ENCODE measurements at places on chromosomes 5 and 9.

DNA sequence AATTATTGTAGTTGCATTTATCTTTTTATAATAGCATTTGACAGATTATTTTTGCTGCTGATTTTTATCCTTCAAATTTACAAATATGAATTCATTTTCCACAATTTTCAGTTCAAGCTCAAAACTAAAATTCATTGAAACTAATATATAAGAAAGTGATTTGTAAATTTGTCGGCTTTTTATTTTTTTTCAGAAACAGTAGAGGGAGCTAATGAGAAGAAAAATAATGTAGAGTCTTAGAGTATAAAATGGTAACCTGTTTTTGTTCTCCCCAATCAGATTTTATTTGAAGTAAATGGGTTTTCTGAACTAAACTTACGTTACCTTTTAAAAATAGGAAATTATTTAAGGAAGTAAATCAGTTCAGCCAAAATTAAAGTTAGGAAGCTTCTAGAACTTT is 19.2 kb downstream of the PRRC1 start:
- DNase-seq, result no peak

DNA sequence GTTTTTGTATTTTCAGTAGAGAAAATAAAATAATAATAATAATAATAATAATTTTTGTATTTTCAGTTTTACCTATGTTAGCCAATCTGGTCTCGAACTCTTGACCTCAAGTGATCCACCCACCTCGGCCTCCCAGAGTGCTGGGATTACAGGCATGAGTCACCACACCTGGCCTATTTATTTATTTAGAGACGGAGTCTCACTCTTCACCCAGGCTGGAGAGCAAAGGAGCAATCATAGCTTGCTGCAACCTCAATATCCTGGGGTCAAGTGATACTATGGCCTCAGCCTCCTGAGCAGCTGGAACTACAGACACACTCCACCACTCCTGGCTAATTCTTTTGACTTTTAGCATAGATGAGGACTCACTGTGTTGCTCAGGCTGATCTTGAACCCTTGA is 167.5 kb downstream of the TLE1 start:
- DNase-seq, result no peak

GRCh38 chr5:6181147-6181729 is 197.1 kb downstream of the MED10 start:
- DNase-seq, result no peak

DNA sequence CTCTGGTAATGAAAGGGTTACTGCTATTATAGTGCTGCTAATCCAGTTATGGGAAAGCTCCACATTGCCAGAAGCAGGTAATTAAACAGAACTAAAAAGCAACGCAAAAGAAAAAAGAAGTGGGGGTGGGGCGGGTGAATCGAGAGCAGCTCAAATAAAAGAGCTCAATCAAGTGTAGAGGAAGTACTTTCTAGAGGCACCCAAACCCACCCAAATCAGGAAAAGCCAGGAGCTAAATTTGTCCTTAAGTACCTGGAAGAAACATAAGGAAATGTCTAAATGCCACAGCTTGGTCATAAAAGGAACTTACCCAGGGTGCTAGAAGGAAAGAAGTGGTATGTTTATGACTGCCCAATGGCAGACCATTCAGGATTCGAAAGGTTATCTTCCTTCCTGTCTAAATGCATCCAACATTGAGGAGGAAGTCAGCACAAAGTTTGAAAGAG is 2.4 kb upstream of the RNF145 start:
- DNase-seq, result peak; percentile 63

GRCh38 chr9:131946180-131946579 is 133.5 kb downstream of the MED27 start:
- no peak for DNase-seq

- DNase-seq, result peak; percentile 31
These were observed 54.6 kb upstream of the CLINT1 start for GRCh38 chr5:157913575-157913974.

GRCh38 chr5:883475-884181 is 9.0 kb downstream of the BRD9 start:
- no peak for DNase-seq

GRCh38 chr5:171882118-171882517 is 96.5 kb downstream of the SMIM23 start:
- DNase-seq, result no peak

DNA sequence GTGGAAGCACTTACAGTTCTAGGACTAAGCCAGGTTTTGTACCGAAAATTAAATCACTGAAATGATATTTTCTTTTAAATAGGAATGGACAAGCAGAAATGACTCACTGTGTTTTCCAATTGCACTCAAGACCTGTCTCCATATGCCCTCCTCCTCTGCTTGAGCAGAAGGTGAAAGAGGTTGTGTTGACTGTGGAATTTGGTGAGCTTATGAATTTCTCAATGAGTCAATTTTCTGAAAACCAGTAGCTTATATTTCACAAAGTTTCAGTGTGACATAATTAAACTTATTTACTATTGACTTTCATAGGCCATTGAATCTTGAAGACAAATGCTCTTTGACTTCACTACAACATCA is 249.9 kb downstream of the NPR3 start:
- DNase-seq, result no peak

DNA sequence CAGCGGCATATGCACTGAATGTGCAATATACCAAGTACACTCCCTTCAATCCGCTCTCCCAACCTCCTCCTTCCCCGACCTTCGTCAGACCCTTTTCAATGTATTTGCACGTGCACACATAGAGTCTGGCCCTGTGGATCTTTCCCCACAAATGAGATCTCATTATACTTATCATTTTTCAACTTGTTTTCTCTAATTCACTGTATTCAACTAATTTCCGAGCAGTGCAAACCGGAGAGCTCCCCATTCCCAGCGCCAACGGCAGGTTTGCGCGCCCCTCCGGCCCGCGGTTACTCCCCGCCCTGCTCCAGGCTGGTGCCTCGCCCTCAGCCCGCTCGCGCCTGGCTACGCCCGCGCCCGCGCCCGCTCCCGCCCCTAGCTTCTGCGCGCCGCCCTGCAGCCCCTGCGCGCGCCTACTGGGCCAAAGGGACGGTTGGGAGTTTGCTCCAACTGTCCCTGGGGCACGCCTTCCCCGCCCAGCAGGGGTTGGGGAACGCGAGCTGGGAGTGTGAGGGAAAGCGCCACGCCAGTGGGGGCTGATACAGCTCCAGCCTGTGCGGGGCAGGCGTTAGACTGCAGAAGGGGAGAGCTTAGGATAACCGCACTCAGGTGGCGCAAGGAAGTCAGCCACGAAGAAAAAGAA is 3.3 kb upstream of the CDC20B start:
- DNase-seq, result peak; percentile 64
